ENCODE measurements at places on chromosomes 1 and 21.

- DNase-seq, result no peak
Measured at GRCh38 chr1:151624783-151625182, 12.9 kb downstream of the SNX27 start.

DNA sequence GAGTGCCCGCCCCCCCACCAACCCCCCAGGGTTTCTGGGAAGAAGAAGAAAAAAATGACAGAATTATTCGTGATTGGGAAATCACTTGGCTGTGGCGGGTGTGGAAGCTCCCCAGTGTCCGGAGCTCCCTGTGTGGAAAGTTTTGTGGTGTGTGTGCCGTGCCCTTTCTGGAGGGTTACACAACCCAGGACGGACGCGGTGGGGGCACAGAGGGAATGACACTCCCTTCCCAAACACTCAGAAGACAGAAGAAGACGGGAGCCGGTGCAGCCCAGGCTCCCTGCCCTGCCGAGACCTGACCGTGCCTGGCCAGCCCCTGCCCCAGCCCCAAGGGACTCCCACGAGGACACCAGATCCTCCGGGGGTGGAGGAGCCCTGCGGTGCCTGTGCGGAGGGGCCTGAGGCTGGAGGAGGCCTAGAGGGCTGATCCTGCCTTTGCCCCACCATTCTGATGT is 33.0 kb upstream of the ADARB1 start:
- no peak for DNase-seq

- no peak for DNase-seq
Measured at GRCh38 chr1:89405275-89405929, 41.5 kb downstream of the GBP6 start.

DNA sequence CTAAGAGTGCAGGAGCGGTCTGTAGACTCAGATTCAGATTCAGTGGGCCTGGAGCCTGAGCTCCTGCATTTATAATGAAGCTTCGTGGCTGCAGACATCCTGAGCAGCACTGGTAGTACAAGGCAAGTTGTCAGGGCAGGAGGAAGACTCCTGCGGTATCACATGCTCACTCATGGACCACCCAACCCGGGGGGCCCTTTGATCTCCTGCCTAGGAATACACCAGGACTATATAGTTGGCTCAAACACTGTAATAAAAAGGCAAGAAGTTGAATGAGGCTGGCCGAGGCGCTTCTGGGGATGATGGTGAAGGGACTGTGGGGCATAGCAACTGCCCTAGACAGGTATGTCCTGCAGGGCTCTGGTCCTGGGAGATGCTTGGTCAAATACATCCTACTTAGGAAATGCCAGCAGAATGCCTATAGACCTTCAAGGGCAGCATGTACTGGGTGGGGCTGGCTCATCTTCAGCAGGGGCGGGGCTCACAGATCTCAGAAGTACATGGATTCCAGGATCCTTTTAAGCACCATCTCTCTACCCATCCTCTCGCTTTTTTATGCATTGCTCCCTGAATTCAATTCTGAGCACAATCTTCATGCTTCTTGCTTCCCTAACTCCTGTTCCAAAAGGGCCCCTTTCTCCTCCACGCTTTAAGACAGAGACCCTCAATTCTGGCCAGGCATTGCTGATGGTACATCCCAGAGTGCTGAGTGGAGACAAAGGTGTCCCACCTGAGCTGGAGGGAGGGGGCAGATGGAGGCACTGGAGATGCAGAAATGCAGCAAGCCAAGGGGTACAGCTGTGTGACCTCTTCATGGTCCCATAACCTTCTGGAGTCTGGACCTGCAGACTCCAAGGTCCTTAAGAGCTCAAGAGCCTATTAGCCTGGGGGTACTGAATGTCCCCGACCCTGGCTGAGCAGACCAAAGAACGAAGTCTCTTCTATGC is 2.1 kb upstream of the RAP1GAP start:
- no peak for DNase-seq

- no peak for DNase-seq
Measured at GRCh38 chr1:37723072-37723389, 30.7 kb downstream of the CDCA8 start.

- no peak for DNase-seq
Measured at GRCh38 chr1:245996811-245997210, 510.3 kb downstream of the SMYD3 start.

DNA sequence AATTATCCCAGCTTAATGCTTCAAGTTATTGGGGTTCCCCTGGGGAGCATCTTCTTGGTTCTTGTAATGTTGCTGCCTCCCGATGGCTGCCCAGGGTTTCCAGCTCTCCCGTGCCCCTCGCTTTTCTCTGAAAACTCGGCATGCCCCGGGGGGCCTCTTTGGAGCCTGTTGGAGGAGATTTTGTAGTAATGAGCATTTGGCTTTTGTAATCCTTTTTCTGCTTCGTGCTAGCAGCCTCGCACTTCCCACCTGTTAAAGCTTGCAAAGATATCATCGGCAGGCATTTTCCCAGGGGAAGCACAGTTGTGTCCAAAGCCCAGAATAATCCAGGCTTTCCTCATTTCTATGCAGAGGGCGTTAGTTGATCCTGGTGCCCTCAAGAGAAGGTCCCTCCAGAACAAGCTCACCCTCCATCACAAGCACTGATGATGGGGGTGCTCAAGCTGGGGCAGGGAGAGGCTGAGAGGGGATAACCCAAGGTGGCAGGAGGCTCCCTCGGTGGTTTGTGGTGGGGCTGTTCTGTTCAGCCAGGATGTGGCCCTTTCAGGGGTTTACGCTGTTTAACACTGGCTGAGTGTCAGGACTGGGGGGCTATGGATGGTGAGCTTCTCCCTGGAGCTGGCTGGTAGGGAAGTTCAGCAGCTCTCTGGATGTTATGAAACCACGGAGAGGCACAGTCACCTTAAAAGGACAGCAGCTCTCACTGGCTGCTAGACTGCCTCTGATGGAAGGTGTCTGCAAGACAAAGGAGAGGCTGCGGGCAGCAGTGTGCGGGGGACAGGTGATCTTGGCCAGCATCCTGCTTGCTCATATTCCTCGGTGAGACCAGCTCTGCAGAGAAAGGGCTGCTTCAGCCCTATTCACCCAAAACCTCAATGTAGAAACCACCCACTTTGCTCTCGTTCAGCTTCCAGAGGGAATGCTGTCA is 477.1 kb upstream of the VAMP3 start:
- DNase-seq, result no peak

DNA sequence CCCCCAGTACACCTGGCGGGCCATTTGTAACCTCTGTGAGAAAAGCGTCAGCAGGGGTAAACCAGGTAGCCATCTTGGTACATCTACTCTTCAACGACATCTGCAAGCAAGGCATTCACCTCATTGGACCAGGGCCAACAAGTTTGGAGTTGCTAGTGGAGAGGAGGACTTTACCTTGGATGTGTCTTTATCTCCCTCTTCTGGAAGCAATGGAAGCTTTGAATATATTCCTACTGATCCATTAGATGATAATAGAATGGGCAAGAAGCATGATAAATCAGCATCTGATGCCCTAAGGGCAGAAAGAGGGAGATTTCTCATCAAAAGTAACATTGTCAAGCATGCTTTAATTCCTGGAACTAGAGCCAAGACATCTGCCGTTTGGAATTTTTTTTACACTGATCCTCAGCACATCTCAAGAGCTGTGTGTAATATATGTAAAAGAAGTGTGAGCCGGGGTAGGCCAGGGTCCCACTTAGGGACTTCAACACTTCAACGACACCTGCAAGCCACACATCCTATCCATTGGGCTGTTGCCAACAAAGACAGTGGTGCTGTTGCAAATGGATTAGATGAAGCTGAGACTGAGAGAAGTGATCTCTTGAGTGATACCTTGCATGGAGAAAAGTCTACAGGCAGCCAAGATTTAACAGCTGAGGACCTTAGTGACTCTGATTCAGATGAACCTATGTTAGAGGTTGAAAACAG is 2.7 kb downstream of the ZBED6 start:
- no peak for DNase-seq

GRCh38 chr1:175272361-175272760 is 79.8 kb upstream of the KIAA0040 start:
- DNase-seq, result no peak

GRCh38 chr1:214632091-214632490 is 29.1 kb downstream of the CENPF start:
- no peak for DNase-seq

GRCh38 chr21:44709426-44710293 is 1.7 kb downstream of the TSPEAR start:
- DNase-seq, result no peak

DNA sequence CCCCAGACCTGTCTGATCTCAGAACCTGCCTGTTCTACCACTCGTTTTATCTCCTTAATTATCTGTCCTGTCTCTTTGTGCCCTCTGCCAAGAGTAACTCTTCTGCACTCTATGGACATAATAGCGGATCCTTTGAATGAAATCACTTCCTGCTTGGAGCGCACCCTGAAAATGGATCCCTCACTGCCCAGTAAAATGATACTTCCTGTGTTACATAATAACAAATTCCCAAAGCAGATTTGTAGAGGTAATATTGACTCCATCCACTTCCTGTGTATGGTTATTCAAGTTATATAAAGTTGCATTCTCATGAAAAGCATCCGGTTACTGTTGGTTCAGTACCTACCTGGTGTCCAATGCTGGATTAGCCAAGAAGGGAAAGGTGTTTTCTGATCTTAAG is 246.0 kb downstream of the TRABD2B start:
- DNase-seq, result no peak

DNA sequence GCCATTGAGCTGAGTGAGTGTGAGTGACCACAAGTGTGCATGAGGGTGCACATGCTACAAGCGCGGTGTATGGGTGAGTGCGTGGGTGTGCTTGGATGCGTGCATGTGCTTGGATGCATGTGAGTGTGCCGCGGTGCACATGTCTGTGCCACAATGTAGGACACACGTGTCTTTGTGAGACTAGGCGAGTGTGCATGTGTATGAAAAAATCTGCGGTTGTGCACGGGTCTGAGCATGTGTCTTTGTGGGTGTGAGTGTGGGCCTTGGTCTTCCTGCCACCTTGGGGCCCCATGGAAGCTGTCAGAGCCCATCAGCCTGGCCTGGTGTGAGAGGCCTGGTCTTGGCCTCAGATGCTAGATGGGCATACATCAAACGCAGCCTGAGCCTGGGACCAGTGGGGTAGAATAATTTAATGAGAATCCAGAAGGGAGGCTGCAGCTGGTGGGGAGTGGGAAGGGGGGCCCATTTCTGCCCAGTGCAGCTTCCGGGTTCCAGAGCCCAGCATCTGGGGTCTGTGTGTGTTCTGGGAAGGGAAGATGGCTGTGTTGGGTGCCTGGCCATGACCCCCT is 103.9 kb upstream of the SLC2A1 start:
- DNase-seq, result no peak

DNA sequence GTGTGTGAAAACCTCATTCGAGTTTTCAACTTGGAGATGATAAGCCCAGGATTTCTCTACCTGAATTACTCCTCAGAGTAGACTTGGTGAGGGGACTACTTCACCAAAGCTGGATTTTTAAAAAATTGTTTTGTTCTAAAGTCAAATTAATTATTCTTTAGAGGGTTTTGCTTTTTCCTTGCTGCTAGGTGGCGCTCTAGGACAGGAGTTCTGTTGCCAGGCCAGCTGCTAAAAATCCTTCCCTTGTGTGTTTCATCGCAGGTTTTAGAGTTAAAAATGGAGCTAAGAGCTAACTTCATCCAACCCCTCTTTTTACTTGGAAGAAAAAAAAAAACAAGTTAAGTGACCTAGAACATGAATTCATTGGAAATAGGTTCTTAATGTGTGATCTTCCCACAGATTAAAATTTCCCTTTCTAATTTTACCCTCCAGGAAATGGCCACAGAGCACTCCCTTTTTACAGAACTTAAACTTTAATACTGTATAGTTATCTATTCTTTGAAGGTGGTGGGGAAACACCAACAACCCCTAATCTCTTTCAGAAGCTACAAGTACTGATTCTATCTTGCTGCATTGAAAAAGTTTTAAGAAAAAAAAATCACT is 36.7 kb upstream of the FAM163A start:
- DNase-seq, result peak; percentile 64

DNA sequence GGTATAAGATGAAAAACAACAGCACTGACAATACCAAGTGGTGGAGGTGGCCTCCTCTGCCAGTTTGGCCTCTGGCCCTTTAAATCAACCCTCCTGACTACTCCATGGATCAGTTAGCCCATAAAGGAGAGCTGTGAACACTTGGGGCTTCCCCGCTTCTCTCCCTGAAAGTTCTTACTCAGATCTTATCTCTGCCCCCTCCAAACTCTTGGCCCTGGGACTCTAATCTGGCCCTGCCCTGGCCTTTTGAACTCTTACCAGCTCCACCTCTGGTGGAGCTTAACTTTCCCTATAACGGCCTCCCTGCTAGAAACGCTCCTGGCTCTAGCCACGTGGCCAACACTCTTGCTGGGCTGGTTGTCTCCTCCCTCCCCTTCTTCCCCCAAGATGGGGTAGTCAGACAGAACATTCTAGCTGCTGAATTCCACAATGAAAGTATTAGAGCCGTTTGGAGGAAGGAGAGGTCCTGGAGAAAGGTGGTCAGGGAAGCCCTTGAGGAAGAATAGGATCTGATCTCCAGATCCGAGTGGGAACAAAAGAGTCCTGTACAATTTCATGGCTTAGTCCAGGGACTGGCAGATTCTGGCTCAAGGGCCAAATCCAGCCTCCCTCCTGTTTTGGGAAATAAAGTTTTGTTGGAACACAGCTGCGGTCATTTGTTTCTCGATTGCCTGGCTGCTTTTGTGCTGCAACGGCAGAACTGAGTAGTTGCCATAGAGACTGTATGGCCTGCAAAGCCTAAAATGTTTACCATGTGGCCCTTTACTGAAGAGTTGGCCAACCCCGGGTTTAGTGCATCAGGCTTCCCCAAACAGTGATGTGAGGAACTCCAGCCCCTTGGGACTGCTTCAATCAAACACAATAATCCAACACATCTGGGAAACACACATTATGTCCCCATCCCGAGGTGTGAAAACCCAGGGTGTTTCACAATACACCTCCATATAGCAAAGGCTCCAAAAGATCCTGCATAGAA is 9.5 kb upstream of the PIGR start:
- DNase-seq, result no peak

GRCh38 chr21:41717573-41718330 is 49.1 kb downstream of the RIPK4 start:
- DNase-seq, result no peak

GRCh38 chr1:17671741-17672140 is 83.4 kb upstream of the ACTL8 start:
- no peak for DNase-seq

GRCh38 chr1:45879885-45880598 is 76.6 kb downstream of the MAST2 start:
- DNase-seq, result no peak

Measured in hippocampal formation (tissue), 2 donors.